A549 treated with dexamethasone at 1 μM for 4 hours (cell line): ENCODE measurements at places on chromosomes 16 and 17. TPM values are rescaled to one million over a fixed set of nuclear protein-coding genes. Genes with fewer than 3 reads are reported as not detected.

LYRM9 gene
- 0.91 to 2.4 TPM (median 1.3 TPM) in 5 replicates for total RNA-seq

SDK2 gene
- 1.1 to 2.4 TPM (median 1.9 TPM) in 5 replicates for total RNA-seq

TMEM235 gene
- not detected in 5 replicates for total RNA-seq

FBXW10 gene
- total RNA-seq, result 1.0 to 1.4 TPM (median 1.2 TPM) in 5 replicates

TP53TG3F gene
- total RNA-seq, result 0.05 to 0.22 TPM (median 0.07 TPM) in 5 replicates

LPCAT2 gene
- 3.0 to 5.5 TPM (median 4.6 TPM) in 5 replicates for total RNA-seq

ASGR2 gene
- total RNA-seq, result not detected in 5 replicates

SLC26A11 gene
- 10.2 to 14.0 TPM (median 12.8 TPM) in 5 replicates for total RNA-seq

TBC1D3E gene
- not detected in 5 replicates for total RNA-seq

KRT9 gene
- not detected in 5 replicates for total RNA-seq

P2RX5 gene
- 16.9 to 25.6 TPM (median 24.9 TPM) in 5 replicates for total RNA-seq

MPP3 gene
- 12.0 to 15.9 TPM (median 15.1 TPM) in 5 replicates for total RNA-seq

NKD1 gene
- 0.12 to 0.49 TPM (median 0.30 TPM) in 5 replicates for total RNA-seq
